ENCODE measurements at places on chromosomes 3 and 15. TPM values are rescaled to one million over a fixed set of nuclear protein-coding genes. Genes with fewer than 3 reads are reported as not detected.

DNA sequence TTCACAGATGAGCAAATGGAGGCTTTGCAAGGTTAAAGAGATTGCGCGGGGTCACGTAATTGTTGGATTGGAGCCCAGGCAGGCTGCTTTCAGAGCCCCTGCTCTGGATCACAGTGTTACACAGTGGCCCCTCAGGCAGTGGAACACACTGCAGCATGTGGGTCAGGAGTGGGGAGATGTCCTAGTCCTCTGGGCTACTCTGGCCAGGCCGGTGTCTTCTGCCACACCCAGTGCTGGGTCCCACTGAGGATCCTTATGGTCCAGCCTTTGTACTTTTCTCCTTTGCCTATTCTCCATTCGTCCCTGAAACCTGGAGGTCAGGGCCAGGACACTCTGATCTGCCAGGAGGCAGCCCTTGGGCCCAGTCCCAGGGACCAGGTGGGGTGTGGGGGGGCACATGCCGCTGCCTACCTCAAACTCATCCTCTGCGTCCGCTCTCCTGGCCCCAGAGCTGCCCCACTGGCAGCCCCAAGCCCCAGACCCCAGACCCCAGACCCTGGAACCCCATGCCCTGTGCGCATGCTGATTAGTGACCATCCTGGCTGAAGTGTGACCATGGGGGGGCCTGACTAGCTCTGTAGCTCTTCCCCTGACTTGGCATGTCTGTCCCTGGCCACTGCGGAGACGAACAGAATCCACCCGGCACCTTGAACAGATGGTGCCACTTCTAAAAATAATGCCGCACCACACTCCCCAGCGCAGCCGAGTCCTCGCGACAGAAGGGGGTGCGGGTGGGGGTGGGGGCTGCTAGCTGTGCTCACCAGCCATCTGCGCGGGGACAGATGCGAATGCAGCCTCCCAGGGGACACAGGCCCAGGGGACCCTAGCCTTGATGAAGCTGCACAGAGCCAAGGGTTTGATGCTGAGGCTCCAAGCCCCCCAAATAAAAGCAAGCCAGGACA is 41.6 kb downstream of the ATP2B2 start:
- peaks cover 5% of the 10 kb centered on the region for H3K27me3 ChIP-seq
- no peak overlapping the region for H3K4me3 ChIP-seq
- DNase-seq, result no peak
- no peaks in the 10 kb centered on the region for H3K4me1 ChIP-seq
- H3K36me3 ChIP-seq, result no peaks in the 10 kb centered on the region

DNA sequence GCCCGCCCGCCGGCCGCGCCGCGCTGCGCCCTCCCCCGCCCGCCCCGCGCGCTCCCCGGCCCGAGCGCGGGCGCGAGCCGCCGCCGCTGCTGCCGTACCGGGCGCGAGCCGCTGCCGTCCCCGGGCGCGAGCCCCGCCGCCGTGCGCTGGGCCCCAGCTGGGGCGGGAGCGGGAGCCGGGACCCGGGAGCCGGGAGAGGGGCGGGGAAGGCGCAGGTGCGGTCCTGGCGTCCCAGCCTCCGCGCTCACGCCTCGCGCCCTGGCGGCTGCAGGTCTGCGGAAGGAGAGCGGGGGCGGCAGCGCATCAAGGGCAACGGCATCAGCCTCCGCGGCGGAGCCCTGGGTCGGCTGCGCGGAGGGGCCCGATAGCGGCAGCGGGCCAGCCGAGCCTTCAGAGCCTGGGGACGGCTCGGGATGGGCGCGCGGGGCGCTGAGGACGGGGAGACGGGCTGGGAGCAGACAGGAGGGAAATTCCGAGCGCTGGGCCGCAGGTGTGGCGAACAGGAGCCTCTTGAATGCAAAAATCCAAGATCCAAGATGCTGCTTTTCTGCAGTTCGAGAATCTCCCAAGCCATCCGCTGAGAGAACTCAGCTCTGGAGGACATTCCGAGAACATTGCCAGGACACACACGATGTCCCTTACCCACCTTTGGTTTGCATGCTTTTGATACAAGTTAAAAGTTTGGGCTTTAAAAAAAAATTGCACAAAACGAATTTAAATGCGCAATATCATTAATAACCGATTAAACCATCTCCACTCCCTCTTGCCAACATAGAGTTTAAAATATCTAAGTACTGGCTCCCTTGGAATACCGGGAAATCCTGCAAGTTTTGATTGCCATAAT is 251.1 kb downstream of the TJP1 start:
- H3K4me3 ChIP-seq, result peak overlapping the region; percentile 21
- peaks cover 7% of the 10 kb centered on the region for H3K4me1 ChIP-seq
- DNase-seq, result no peak
- peak overlapping the region; percentile 45 for H3K27ac ChIP-seq
- H3K27me3 ChIP-seq, result peaks cover 62% of the 10 kb centered on the region
- H3K36me3 ChIP-seq, result peaks cover 7% of the 10 kb centered on the region

DNA sequence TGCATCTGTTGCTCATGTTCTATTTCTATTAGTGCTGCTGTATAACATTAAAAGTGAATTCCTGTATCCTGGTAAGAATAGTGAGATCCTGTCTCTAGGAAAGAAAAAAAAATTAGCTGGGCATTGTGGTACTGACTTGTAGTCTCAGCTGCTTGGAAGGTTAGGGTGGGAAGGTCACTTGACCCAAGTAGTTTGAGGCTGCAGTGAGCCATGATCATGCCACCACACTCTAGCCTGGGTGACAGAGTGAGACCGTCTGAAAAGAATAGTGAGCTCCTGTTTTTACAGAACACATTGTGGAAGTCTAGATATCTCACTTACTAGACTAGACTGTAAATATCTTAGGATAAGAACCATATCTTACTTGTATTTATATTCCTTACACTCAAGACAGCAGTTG is 4.6 kb downstream of the ATP11B start:
- no peak for DNase-seq
- peaks cover 26% of the 10 kb centered on the region for H3K36me3 ChIP-seq
- no peaks in the 10 kb centered on the region for H3K27me3 ChIP-seq

DNA sequence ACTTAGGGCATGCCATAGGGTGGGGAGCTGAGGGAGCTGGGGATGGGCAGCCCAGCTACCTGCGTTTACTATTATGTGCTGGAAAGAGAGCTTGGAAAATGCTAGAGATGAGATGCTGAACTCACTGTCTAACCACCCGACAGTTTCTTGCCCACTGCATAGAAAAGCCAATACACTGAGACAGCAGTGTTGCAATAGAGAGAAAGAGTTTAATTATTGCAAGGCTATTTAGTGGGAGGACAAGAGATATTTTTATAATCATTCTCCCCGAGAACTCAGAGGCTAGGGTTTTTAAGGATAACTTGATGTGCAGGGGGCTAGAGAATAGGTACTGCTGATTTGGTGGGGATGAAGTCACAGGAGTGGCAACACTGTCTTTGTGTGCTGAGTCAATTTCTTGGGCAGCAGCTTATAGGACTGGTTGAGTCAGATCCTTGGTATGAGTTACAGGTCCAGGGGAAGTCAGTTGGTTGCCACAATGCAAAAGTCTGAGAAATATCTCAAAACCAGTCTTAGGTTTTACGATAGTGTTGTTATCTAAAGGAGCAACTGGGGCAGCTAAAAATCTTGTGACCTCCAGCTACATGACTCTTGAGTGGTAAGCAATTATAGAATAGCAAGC is 205.9 kb downstream of the GABRG3 start:
- H3K27ac ChIP-seq, result no peak overlapping the region
- H3K27me3 ChIP-seq, result no peaks in the 10 kb centered on the region
- H3K4me1 ChIP-seq, result no peaks in the 10 kb centered on the region
- H3K4me3 ChIP-seq, result no peak overlapping the region

Gene PPP1R2
- total RNA-seq, result 72.0 TPM

Measured in activated CD8-positive, alpha-beta memory T cell treated with anti-CD3 and anti-CD28 coated beads, Interleukin-2, amount 10 ng/mL, durations not matched to agents 7 days and 5 days (primary cell).